ENCODE measurements at places on chromosomes 4 and X. TPM values are rescaled to one million over a fixed set of nuclear protein-coding genes. Genes with fewer than 3 reads are reported as not detected.

The UGT2B15 gene
- not detected for total RNA-seq

The PAQR3 gene
- total RNA-seq: 14.7 TPM

The TMPRSS11F gene
- not detected for total RNA-seq

The TDO2 gene
- not detected for total RNA-seq

The ACE2 gene
- total RNA-seq: not detected

DNA sequence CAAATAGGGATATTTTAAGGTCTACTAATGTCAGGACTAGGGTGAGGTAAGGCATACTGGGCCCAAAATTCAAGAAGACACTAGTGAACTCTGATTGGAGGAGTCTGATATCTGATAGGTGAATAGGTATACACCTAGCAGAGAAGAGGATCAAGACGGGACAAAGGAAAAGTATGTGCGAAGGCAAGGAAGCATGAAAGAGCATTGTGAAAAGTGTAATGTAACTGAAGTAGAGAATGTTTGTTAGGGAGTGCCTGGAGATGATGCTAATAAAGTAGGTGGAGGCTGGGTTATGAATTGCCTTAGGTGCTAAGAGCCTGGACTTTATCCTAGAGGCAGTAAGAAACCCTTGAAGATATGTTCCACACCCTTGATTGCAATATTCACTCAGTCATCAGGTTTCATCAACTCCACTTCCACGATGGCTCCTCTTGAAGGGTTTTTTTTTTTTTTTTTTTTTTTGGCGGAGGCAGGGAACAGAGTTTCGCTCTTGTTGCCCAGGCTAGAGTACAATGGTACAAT is 49.9 kb upstream of the XIAP start:
- DNase-seq: no peak

GRCh38 chr4:137253949-137254348 is 278.3 kb downstream of the PCDH18 start:
- no peak for DNase-seq

GRCh38 chrX:46597208-46597607 is 23.6 kb downstream of the CHST7 start:
- DNase-seq: no peak

GRCh38 chr4:182922501-182923284 is 5.5 kb upstream of the DCTD start:
- DNase-seq: no peak

DNA sequence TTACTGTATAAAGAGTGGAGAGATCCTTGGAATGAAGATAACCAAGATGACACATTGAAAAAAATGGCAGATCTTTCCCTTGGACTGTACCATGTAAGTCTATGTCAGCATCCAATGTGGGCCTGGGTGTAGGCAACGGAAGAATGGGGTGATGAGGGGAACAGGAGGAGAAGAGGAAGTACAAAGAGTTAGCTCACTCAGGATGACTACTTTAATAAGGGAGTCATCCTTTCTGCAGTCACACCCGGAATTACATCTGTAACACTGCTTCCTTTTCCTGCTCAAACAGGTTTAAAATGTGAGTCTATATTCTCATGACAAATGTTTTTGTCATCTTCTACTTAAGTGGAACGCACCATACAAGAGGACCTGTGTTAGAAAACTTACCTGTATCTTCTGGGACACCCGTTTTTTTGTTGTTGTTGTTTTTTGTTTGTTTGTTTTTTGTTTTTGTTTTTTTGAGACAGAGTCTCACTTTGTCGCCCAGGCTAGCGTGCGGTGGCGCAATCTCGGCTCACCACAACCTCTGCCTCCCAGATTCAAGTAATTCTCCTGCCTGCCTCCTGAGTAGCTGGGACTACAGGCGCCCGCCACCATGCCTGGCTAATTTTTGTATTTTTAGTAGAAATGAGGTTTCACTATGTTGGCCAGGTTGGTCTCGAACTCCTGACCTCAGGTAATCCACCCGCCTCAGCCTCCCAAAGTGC is 18.0 kb downstream of the HPSE start:
- DNase-seq: no peak

DNA sequence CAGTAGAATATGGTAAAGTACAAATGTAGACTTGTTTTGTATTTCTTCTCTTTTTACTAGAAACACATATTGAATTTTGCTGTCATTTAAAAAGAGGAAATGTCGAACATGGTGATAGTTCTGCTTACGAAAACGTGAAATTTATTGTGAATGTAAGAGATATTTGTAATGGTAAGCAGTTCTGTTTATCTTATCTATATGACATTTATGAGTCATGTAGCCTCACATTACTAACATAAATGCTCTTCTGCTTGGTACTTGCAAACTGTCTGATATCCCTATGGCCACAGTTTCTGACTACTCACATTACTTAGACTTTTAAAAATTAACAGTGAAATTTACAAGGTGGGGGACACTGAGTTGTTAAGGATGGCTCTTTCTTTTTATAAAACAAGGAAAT is 57.9 kb downstream of the PASD1 start:
- no peak for DNase-seq

- no peak for DNase-seq
Observed at GRCh38 chr4:13876131-13876530, 248.6 kb upstream of the BOD1L1 start.

DNA sequence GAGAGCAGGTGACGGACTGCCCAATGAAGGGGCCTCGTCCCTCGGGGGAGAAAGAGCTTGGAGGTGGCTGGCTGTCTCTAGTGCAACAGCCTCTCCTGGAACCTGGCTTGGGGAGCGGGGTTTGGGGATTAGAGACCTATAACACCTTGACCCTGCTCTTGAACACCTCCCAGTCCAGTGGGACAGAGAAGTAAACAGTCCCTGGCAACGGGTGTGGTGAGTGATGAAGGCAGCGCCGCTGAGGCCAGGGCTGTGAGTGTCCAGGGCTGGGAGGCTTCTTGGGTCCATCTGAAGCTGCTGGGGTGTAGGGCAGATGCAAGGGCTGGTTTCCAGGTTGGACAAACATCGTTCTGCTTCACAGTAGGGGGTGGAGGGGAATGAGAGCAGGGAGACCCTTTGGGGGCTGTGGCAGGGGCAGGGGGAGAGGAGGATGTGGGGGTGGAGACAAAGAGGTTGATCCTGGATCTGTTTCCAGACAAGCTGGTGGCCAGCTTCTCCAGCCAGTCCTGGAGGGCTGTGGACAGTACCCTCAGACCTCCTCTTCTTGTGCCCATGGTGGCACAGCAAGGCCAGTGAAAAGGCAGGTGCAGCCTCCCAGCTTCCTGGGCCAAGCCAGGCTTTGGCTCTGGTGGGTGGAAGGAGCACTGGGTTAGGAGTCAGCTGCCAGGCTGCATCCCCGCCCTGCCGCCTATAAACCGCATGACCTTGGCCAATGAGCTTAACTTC is 3.8 kb downstream of the NSG1 start:
- DNase-seq: no peak

DNA sequence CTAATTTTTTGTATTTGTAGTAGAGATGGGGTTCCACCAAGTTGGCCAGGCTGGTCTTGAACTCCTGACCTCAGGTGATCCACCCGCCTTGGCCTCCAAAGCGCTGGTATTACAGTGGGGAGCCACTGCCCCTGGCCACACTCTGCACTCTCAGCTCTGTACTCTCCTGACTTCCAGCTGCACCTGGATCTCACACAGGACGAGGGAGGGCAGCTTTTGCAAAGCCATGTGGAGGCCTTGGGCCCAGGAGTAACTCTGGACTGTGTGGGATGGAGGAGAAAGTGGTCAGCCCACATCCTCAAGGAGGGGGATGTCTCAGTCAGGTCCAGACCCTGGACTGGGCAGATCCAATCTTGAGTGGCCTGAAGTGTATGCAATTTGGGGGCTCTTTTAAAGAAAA is 23.0 kb downstream of the NAT8L start:
- DNase-seq: no peak

DNA sequence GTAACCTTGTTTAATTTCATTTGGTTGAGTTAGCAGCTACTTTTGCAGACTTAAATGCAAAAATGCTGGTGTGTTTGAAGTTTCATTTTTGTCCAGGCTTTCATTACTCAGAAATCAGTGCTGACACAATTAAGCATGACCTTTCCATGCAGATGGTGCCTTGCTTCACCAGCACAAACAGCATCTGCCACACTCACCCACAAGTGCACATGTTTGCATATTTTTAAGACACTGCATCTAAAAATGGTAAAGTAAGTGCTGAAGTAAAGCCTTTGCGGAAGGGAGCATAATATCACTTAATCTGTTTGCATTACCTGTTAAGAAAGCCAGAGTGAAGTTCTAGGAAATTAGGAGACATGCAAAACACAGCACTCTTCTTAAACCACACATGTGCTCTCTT is 7.3 kb upstream of the DAPP1 start:
- no peak for DNase-seq

DNA sequence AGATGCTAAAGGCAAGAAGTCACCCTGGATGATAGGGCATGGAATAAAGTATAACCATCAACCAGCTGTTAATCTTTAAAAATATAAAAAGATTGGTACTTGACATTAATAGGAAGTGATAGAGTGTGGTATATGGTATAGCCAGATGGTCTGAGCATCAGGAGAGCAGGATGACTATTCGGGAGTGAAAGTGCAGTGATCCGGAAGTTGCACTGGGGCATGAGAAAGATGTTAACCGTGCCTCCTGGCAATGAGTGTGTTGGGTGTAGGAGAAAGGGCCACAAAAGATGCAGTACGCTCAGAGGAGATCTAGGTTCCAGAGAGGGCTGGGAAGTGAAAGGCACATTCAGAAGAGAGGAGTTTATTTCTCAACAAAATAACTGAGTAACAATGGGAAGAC is 65.0 kb downstream of the TSPAN7 start:
- no peak for DNase-seq

DNA sequence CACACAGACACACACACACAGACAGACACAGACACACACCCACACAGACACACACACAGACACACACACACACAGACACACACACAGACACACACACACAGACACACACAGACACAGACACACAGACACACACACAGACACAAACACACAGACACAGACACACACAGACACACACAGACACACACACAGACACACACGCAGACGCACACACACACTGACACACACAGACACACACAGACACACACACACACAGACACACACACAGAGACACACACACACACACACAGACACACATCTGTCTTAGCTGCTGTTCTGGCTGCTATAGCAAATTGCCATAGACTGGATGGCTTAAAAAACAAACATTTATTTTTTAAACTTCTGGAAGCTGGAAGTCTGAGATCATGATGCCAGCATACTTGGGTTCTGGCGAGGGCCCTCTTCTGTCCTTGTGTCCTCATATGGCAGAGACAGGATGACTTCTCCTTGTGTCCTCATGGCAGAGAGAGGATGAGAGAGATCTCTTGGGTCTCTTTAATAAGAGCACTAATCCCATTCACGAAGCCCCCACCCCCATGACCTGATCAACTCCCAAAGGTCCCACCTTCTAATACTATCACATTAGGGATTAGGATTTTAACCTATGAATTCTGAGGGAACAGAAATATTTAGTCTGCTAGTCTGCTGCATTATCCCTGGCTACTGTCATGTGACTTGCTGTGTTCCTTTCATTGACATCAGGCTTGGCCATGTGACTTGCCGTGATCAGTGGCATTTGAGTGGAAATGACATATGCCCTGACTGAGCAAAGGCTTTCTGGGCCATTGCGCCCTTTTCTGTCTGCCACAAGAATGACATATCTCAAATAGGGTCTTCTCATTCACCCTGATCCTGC is 32.7 kb upstream of the RASGEF1B start:
- DNase-seq: no peak

Measured in activated CD4-positive, alpha-beta T cell treated with anti-CD3 and anti-CD28 coated beads, Interleukin-2, amount 10 ng/mL, durations not matched to agents 7 days and 5 days (primary cell).